Adrenal gland (tissue), 19 donors: ENCODE measurements at places on chromosomes 16 and 17. TPM values are rescaled to one million over a fixed set of nuclear protein-coding genes. Genes with fewer than 3 reads are reported as not detected.

TOX3 gene
- total RNA-seq = 1.0 TPM

TP53TG3F gene
- not detected for total RNA-seq

PPM1E gene
- total RNA-seq = 18.5 TPM

COQ7 gene
- total RNA-seq = 26.6 TPM

CUEDC1 gene
- 9.4 TPM for total RNA-seq

OR1A1 gene
- total RNA-seq = not detected

SLC22A31 gene
- total RNA-seq = not detected

TTC19 gene
- 71.4 TPM for total RNA-seq

CNTD1 gene
- not detected for total RNA-seq

NACA2 gene
- not detected for total RNA-seq

SOST gene
- not detected for total RNA-seq

CCL15 gene
- 1.1 TPM for total RNA-seq

DNA sequence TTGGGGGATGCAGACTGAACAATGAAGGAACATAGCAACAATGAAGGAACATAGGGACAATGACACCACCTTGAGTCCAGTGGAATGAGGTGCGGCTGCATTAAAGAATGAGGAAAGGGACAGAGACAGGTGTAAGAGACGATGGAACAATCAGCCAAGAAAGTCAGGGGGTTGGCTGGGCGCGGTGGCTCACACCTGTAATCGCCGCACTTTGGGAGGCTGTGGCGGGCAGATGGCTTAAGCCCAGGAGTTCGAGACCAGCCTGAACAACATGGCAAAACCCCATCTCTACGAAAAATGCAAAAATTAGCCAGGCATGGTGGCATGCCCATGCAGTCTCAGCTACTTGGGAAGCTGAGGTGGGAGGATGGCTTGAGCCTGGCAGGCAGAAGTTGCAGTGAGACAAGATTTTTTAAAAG is 13.6 kb upstream of the CBFB start:
- no peak overlapping the region for H3K4me3 ChIP-seq
- DNase-seq = no peak
- H3K36me3 ChIP-seq = no peaks in the 10 kb centered on the region
- no peak overlapping the region for H3K27ac ChIP-seq

GRCh38 chr16:86363836-86364618 is 146.3 kb upstream of the FOXF1 start:
- H3K36me3 ChIP-seq = no peaks in the 10 kb centered on the region
- H3K4me1 ChIP-seq = no peaks in the 10 kb centered on the region
- DNase-seq = no peak
- no peaks in the 10 kb centered on the region for H3K27me3 ChIP-seq

DNA sequence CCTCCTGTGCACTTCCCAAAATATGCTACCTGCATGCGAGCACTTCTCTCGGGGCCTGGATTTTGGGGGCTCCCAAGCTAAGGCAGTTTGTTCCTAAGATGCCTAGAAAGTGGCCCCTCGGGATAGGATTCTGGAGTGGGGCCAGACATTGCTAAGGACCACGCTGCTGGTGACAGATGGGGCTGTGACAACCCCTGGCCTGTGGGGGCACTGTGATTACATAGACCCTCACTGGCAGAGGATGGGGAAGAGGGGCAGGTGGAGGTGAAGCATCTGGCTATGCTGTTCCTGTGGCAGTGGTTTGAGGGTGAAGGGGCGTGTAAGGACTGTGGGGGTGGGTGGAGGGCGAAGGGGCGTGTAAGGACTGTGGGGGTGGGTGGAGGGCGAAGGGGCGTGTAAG is 128.4 kb downstream of the ENGASE start:
- H3K27me3 ChIP-seq = peaks cover 22% of the 10 kb centered on the region
- no peaks in the 10 kb centered on the region for H3K36me3 ChIP-seq
- H3K27ac ChIP-seq = no peak overlapping the region
- no peaks in the 10 kb centered on the region for H3K4me1 ChIP-seq
- no peak for DNase-seq

- H3K27ac ChIP-seq = no peak overlapping the region
- peaks cover 83% of the 10 kb centered on the region for H3K36me3 ChIP-seq
- DNase-seq = no peak
- H3K4me1 ChIP-seq = peaks cover 8% of the 10 kb centered on the region
- no peaks in the 10 kb centered on the region for H3K27me3 ChIP-seq
Measured at GRCh38 chr17:41977991-41978390, 11.4 kb downstream of the CNP start.

DNA sequence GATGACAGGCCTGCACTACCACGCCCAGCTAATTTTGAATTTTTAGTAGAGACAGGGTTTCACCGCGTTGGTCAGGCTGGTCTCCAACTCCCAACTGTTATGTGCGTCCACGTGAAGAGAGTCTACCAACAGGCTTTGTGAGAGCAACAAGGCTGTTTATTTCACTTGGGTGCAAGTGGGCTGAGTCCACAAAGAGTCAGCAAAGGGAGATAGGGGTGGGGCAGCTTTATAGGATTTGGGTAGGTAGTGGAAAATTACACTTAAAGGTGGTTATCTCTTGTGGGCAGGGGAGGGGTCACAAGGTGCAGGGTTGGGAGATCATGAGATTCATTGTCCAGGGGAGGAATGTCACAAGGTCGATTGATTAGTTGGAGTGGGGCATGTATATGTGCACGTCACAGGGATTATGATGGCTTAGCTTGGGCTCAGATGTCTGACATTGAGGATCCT is 111.6 kb downstream of the GOSR1 start:
- H3K36me3 ChIP-seq = no peaks in the 10 kb centered on the region
- H3K4me3 ChIP-seq = no peak overlapping the region
- no peaks in the 10 kb centered on the region for H3K27me3 ChIP-seq
- no peak overlapping the region for H3K27ac ChIP-seq

DNA sequence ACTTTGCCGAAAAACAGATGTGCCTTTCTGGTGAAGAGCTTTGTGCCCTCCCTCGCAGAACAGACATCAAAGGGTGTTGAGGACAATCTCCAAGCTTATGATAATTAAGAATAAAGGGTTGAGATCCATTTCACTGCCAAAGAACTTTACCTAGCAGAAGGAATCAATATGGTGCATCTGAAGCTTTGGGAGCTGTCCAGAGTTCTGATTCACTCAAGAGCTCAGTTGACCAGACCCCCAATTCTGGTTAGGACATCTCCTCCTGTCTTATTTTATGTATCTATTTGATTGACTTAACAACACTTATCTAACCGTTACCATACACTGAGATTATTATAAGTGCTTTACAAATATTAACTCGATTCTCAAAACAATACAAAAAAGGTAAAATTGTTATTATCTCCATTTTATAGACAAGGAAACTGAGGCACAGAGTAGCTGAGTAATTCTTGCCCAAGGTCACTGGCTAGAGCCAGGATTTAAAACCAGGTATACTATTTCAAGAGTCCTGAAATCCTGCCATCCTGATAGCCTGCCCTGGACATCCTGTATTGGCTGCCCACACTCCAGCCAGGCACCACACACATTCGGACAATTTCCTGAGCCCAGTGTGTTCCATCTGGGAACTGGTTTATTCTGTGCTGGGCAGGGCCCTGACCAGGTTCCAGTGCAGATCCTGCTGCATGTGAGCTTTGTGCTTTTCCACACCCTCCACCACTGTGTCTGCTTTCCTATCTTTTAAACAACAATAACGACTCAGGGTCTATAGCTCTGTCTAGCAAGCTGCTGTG is 29.8 kb downstream of the PITPNM3 start:
- no peaks in the 10 kb centered on the region for H3K27me3 ChIP-seq

DNA sequence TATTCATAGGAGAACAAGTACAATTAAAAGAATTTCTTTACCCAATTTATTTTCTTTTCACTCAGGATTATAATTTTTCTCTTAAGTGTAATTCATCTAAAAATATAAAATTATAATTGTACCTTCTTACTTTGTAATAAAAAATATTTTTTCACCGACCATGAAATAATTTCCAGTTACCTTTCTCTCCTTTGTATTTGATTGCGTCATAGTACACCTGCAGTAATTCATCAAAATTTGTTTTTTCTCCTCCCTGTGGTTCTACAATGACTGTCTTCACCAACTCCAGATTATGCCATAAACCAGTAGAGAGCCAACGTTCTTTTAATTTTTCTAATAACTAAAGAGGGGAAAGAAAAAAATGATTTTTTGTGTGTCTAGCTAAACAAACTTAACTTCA is 119.1 kb downstream of the BRIP1 start:
- no peak for DNase-seq
- no peak overlapping the region for H3K27ac ChIP-seq
- no peak overlapping the region for H3K4me3 ChIP-seq

DNA sequence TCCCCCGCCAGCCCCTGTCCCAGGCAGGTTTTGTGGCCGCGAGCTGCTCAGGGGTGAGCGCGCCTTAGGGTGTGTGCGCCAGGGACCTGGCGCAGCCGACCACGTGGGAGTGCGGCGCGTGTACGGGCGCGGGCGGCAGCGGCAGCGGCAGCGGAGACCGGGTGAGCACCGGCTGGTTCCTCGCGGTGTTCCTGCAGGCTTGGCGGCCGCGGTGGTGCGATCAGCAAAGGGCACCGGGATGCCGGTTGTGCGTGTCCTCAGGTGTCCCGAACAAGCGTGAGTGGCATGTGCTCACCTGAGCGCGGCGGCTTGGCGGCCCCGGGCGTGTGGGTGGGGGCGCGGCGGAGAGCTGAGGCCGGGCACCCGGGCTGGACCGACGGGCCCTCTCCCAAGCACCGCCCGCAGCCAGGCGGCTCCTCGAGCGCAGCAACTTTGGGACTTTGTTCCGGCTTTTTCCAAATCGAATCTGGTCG is 381 bp upstream of the HSD11B2 start:
- DNase-seq = peak; percentile 38
- H3K4me1 ChIP-seq = peaks cover 12% of the 10 kb centered on the region
- H3K36me3 ChIP-seq = no peaks in the 10 kb centered on the region
- peak overlapping the region; percentile 56 for H3K27ac ChIP-seq
- H3K27me3 ChIP-seq = peaks cover 3% of the 10 kb centered on the region

- DNase-seq = no peak
- no peaks in the 10 kb centered on the region for H3K27me3 ChIP-seq
- H3K4me3 ChIP-seq = peak overlapping the region; percentile 81
- H3K27ac ChIP-seq = peak overlapping the region; percentile 88
Measured at GRCh38 chr17:30378241-30378824, 394 bp upstream of the CPD start.

DNA sequence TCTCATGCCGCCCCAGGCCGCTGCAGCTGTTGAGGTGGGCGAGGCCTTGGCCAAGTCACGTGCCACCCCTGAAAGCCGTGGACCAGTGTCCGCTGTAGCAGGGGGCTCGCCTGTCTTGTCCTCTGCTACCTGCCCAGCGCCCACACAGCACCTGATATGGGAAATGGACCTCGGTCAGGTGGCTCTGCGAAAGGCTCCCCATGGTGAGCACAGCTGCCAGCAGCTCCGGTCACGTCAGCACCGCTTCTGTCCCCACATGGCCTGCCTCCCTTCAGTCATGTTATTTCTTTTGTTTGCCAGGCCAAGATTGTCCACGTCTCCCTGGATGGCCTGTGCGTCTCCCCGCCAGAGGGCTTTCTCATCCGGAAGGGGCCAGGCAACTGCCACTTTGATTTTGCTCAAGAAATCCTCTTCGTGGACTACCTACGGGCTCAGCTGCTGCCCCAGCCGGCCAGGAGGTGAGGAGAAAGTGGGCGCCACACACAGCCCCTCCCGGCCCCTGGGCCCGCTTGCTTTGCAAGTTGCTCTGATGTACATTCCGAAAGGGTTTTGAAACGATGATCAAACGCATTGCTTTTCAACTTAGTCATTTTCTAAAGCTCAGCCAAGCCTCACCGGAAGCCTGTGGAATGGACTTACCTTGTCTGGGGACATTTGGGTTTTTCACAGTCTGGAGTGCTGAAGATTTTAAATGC is 219.8 kb downstream of the KATNIP start:
- no peaks in the 10 kb centered on the region for H3K27me3 ChIP-seq
- H3K4me3 ChIP-seq = no peak overlapping the region
- peaks cover 16% of the 10 kb centered on the region for H3K36me3 ChIP-seq
- DNase-seq = no peak

GRCh38 chr17:37535906-37536305 is 46.2 kb downstream of the DUSP14 start:
- no peak overlapping the region for H3K27ac ChIP-seq
- no peak overlapping the region for H3K4me3 ChIP-seq
- H3K27me3 ChIP-seq = no peaks in the 10 kb centered on the region
- H3K4me1 ChIP-seq = no peaks in the 10 kb centered on the region
- no peak for DNase-seq
- peaks cover 66% of the 10 kb centered on the region for H3K36me3 ChIP-seq

DNA sequence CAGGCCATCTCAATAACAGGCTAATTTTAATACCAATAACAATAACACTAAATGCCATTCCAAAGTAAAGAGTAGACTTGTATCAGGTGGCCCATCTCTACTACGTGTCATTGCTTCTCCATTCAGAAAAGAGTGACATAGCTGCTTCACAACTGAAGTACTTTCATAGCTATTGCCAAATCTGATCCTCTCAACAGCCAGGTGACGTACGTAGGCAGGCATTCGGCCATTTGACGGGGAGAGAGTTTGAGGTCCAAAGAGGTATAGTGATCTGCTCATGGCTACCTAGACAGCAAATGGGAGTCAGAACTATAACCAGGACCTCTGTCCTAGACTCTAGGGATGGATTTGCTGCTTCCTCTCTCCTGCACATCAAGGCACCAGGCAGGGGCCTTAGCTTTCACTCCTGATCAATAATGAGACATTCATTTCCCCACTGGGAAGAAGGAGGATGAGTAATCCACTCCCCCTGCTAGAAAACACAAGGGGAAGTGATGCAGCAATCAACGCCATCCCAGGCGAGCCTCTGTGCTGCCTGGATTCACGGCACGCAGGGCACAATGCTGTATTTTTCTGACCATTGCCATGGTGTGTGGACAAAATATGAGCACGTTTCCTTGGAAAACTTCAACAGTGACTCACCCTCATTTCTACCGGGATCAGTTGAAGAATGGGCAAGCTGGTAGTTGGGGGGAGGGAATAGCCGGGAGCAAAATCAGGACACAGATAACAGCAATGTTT is 80.9 kb downstream of the SPACA3 start:
- H3K36me3 ChIP-seq = no peaks in the 10 kb centered on the region
- H3K27ac ChIP-seq = no peak overlapping the region
- no peaks in the 10 kb centered on the region for H3K4me1 ChIP-seq
- no peaks in the 10 kb centered on the region for H3K27me3 ChIP-seq
- no peak for DNase-seq
- H3K4me3 ChIP-seq = no peak overlapping the region

DNA sequence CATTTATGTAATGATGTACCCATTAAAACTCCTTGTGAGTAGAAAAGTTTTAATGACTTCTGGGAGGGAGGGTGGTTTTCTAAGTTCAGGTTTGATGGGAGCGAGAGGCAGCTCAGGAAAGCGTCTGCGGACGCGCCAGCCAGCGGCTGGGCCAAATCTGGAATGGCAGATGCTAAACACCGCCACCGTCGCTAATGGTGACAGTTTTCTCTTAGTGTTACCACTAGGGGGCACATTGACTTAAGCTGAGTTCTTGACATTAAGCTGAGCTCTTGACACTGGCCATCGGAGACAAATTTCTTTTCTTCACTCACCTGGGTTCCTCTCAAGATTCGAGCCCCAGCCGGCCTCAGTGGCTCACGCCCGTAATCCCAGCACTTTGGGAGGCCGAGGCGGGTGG is 6.7 kb downstream of the TRPV1 start:
- DNase-seq = peak; percentile 25
- no peaks in the 10 kb centered on the region for H3K36me3 ChIP-seq
- no peaks in the 10 kb centered on the region for H3K27me3 ChIP-seq
- H3K4me1 ChIP-seq = no peaks in the 10 kb centered on the region
